Urothelium cell line (cell line): ENCODE measurements at places on chromosomes 13 and 19.

DNA sequence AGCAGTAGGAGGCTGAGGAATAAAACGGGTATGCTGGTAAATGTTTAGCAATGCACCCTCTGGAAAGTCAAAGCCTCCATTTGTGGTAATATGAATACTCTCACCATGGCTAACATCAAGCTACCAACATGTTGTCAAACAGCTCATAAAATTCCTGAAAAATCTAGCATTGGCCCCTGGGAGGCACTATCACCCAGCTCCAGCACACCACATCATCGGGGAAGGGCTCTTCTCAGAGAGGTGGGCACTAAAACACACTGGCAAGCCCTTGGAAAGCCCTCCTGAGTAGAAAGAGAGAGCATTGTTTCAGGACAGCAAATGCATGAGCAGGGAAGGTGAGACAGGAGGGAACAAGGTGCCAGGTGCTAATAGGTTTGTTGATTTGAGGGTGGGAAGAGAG lies 53.9 kb upstream of the FLT1 start:
- DNase-seq, result no peak

- DNase-seq, result no peak
Observed at GRCh38 chr13:44756276-44756810, 180.2 kb upstream of the TSC22D1 start.

- DNase-seq, result no peak
Observed at GRCh38 chr19:55041627-55042343, 3.7 kb upstream of the GP6 start.

- no peak for DNase-seq
Observed at GRCh38 chr13:98542568-98543377, 34.1 kb downstream of the STK24 start.

GRCh38 chr19:54168174-54168917 lies 4.6 kb downstream of the TMC4 start:
- peak; percentile 88 for DNase-seq

DNA sequence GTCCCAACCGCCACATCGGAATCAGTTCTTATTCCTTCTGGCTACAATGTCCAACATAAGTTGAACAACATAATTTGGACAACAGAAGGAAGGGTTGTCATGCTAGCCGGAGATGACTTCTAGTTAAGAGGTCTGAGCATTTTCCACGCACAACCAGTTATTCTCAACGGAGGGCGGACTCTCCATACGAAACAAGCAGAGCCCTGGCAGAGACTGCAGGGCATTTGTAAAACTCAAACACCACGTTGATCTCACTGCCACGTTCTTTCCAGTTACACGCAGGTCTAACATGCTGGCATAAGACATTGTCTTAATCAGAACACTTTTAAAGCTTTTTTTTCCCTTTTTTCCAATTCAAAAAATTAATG lies 38.3 kb upstream of the DCUN1D2 start:
- DNase-seq, result no peak

DNA sequence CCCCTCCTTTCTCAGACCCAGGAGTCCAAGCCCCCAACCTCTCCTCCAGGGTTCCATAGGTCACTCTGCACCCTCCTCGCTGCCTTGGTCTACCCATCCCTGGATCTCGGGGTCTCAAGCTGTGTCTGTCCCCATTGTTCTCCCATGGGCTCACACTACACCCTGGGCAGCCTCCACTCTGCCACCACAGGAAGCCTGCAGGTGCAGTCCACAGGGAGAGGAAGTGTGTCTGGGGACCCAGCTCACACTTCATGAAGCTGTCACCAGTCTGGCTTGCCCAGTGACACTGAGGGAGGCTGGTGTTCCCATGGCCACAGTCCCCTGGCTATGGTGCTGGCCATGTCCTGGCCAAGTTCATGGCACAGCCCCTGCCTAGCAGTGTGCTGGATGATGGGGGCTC lies 5.3 kb downstream of the NECTIN2 start:
- no peak for DNase-seq

DNA sequence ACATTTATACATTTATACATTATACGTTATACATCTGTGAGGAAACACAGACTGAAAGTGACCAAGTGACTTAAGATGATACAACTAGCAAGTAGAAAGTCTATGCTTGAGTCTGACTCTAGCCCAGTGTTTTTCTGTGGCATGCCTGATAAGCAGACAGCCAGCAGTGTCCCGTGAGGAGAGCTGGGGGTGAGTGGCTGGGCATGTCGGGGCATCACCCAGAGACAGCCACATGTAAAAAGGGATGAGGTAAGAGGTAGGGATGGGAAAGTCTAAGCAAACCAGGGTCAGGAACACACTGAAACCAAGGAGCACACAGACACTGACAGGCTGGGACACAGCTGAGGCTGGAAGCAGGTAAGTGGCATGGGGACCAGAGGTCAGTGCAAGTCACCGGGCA lies 333.2 kb downstream of the FOXO1 start:
- DNase-seq, result no peak
